ENCODE measurements at places on chromosomes 3 and 15.

DNA sequence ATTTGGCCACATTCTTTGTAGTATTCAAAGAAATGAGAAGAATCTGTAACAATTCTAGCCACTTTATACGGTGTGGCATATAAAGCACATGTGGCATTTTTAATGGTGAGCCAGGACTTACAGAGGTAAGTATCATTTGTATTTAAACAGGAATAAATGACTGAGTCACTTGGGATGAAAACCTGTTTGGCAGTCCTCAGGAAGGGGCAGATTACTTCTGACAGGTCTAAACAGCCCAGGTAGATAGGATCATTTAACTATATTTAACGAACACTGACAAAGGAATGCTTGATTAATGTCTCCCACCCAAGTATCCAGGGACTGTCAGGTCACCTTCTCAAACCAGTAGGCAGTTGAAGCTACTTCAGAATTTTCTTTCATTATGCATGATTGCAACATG lies 241.5 kb upstream of the SATB1 start:
- no peak for DNase-seq

- DNase-seq: no peak
These were observed 101.2 kb downstream of the WDR72 start for GRCh38 chr15:53658255-53658654.

- DNase-seq: no peak
These were observed 146.5 kb upstream of the ARPP21 start for GRCh38 chr3:35492841-35493240.

DNA sequence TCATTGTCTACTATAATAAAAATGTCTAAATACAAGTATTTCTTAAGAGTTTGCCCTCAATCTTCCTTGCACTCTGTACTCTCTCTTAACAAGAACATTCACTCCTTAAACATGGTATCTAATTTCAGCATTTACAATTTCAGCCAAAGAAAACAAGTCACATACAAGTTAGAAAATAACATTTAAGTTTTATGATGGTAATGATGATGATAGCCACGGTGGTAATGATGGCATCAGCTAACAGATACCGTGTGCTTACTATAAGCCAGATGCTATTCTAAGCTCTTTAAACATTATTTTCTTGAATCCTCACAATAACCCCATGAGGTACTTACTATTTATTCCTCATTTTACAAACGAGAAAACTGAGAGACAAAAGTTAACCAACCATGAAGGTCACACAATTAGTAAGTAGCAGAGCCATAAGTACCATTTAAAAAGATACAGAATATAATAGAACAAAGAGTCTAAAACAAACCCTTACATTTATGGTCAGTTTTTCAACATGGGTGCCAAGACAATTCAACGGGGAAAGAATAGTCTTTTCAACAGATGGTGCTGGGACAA lies 7.4 kb downstream of the SPICE1 start:
- no peak for DNase-seq

DNA sequence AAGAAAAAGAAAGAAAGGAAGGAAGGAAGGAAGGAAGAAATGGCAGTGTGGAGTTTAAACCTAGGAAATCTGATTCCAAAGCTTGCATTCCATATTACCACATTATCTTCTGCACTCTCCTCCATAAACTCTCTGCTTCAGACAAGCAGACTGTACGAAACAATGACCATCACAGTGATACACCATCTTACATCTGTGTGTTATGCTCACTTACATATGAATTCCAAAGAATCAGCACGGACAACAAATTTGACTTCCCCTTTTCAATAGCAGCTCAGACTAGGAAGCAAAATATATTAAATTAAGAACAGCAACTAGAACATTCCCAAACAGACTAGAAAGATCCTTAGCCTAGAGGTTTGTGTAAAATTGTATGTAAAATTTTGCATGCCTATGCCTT lies 18.0 kb upstream of the PPM1L start:
- DNase-seq: no peak

- no peak for DNase-seq
These were observed 20.2 kb downstream of the SLC24A1 start for GRCh38 chr15:65641768-65642475.

DNA sequence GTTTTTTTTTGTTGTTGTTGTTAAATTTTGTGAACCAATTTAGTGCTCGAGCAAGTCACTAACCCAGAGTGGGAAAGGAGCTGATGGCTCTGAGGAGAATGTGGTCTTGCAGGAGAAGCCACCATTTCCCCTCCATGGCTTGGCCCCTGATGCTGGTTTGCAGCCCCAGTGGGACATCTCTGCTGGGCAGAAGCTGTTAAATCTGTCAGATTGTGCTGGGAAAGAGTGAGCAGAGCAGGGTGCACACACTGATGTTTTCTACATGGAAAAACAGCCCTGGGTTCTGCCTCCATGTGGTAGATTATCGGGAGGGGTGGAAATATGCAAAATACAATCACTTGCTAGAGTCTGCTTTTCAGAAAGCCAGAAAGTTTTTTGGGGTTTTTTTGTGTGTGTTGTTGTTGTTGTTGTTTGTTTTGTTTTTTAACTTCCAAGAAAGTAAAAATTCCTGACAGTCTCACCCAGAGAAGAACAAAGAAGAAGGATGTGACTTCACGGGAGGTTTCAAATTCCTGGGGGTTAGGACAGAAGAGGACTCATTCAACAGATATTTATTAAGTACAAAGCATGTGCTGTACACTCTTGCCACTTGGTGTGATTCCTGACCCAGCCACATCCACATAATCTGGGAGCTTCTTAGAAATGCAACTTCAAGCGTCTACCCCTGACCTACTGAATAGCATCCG lies 133.7 kb downstream of the FOXB1 start:
- DNase-seq: no peak

- DNase-seq: no peak
These were observed 25.7 kb upstream of the GSK3B start for GRCh38 chr3:120119846-120120510.

DNA sequence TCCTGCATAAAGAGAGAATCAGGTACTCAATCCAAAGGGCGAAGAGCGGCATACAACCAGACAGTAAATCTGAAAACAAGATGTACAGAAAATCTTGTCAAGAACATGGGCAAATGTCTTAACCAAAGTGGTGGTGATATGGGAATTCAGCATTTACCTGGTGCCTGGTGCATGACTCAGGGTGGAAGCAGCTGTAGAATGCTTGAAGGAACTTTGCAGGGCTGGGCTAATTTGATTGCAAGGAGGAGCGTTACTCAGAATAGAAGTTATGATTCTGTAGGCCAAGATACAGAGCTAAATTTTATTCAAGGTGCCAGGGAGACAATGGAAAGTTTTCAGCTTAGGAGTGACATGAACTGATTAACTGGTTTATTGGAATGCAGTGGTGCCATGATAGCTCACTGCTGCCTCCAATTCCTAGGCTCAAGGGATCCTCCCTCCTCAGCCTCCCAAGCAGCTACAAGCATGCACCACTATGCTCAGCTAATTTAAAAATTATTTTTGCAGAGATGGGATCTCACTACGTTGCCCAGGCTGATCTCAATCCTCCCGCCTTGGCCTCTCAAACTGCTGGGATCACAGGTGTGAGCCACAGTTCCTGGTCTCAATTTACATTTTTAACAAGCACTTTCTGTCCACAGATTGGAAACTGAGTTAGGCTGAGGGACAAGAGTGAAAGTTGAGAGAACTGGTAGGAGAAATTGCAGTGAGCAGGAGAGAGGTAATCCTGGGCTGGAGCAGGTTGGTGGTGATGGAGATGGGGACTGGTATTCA lies 91.5 kb upstream of the TBC1D5 start:
- DNase-seq: no peak

GRCh38 chr15:32053719-32054118 lies 23.4 kb downstream of the CHRNA7 start:
- no peak for DNase-seq

DNA sequence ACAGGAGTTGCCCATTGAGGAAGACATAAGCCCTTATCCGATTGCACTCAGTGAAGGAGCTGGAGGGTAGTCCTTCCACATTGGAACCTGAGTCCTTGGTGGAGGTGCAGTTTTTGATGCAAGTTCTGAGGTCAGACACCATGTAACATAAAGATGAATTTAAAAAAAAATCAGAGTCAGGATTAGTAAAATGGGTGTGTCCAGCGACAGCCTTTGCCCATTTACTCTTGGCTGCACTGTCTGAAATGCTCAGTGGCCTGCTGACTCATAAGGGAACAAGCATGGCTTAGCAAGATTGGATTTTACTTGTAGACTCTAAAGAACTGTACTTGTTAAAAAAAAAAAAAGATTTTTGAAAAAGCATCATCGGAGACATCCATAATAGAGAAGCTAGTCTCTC lies 241.1 kb upstream of the TOPAZ1 start:
- no peak for DNase-seq

- no peak for DNase-seq
These were observed 379.0 kb upstream of the TPRG1 start for GRCh38 chr3:188792793-188793192.

- DNase-seq: no peak
These were observed 557.5 kb upstream of the NR2F2 start for GRCh38 chr15:95772982-95773381.

GRCh38 chr3:61443886-61444285 lies 117.5 kb upstream of the PTPRG start:
- DNase-seq: no peak

DNA sequence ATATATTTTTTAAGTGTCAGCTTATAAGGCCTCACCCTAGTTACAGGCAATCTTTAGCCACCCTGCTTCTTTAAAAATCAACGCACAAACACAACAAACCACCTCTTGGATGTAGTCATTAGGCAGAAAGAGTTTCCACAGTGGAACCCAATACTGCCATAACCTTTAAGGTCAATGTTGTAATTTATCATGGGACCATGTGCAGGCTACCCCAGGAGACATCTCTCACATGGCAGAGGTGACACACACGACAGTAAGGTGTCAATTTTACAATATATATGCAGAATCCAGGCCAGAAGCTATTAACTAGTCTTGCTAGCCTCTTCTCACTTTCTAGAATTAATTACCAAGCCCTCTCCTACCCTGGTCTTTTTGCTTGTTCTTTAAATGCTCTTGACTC lies 336.5 kb downstream of the MAGI1 start:
- no peak for DNase-seq

All from activated CD4-positive, alpha-beta T cell treated with anti-CD3 and anti-CD28 coated beads for 1 hour (primary cell).